SJSA1 (cell line): ENCODE measurements at places on chromosomes 2 and 18. TPM values are rescaled to one million over a fixed set of nuclear protein-coding genes. Genes with fewer than 3 reads are reported as not detected.

GYPC gene
- total RNA-seq = not detected in 2 replicates

DTNA gene
- total RNA-seq = 1.6 and 5.8 TPM in 2 replicates

ABCG5 gene
- total RNA-seq = not detected in 2 replicates

DNA sequence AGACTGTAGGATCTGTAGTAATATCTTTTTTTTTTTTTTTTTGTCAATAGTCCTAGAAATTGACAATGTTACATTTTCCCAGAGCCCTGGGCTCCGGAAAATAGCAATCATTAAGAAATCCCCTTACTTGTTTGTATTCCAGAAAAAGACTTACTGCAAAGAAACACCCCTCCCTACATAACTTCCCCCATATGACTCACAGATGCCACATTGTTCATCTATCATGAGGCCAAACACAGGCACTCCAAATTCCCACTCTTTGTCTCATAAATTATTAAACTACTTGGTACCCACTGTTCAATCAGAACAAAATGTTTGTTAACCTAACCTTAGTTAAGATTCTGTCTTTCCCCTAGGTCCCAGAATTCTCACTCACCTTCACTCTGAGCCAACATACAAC, 53.5 kb downstream of the TEX51 start:
- DNase-seq = no peak

- DNase-seq = peak; percentile 85
These were observed 53.8 kb downstream of the TGOLN2 start for GRCh38 chr2:85273738-85274731.

GRCh38 chr2:21262426-21262940, 138.7 kb downstream of the TDRD15 start:
- no peak for DNase-seq

DNA sequence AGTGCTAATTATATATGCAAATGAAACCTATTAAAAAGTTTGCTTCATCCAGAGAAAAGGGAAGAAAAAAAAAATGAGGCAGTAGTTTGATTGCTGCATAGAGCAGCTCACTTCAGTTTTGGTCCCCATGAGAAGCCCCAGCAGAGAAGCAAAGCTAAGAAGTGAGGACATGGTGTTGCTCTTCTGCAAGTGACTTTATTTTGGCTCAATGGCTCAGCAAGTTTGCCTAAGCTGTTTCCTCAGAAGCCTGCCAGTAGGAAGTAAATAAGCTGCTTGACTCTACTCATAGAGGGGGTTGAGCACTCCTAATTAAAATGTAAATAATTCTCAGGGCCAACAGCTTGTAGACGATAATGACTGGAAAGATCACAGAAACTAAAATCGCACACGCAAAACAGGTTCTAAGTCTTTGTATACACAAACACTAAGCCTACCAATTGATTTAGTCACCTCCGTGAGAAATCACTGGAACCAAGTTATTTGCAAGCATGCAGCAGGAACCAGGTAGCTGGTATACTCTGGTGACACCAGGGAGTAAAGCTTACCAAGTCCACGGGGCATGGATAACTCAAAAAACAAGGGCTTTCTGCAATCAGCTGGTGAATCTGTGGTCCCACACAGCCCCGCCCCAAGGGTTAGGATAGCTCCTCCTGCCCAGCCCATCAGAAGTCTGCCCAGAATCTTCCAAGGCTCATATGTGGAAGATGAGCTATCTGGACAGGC, 39.7 kb upstream of the NABP1 start:
- peak; percentile 61 for DNase-seq

DNA sequence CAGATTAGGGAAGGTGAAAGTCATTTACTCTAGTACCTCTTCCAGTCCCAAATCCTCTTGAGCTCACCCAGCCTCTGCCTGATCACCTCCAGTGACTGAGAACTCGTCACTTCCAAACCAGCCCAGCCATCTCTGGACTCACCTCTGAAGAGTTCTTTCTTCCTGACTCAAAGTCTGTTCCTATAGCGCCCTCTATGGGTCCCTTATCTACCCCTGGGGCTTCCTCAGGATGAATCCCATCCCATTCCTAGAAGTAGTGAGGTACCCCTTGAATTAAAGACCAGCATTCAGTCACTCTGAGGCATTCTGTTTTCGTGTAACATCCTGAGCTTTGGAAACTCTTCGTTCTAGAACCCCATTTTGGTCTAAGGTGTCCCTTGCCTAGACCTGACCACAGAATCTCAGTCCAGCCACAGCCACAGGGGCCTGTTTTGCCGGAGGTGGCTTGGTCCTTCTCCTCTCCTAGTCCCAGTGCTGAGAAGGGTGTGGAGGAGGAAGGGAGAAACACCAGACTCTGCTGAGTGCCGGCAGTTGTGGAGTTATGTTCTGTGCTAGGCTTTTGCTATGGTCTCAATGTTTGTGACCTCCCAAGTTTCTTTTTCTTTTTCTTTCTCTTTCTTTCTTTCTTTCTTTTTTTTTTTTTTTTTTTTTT, 32.7 kb downstream of the SIX3 start:
- peak; percentile 66 for DNase-seq

- no peak for DNase-seq
These were observed 19.2 kb upstream of the XPO1 start for GRCh38 chr2:61557381-61557780.

DNA sequence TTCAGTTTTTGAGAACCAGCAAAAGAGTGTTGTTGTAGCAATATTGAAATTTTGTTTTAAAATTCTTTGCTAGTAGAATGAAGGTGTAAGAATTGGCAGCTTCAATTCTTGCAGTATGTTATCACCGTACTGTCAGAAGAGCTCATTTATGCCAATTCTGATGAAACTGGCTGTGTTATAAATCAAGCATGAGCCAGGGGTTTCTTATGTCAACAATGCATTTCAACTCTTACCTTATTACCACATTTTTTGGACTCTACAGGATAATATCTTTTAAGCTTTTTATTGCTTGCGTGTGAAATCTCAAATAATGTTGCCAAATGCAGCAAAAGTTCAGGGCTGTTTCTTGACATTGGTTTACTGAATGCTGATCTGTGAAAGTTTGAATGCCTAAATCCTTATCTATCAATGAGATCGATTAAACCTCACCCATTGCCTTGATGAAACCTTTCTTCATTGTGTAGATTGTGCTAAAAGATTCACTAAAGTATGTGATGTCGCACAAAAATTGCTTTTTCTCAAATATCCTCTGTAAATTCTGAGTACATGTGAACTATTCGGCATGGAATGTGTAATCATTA, 1389.3 kb upstream of the ZEB2 start:
- no peak for DNase-seq

- DNase-seq = peak; percentile 71
These were observed 878 bp downstream of the FBXO15 start for GRCh38 chr18:74146756-74147155.

GRCh38 chr2:27494284-27494943, 586 bp downstream of the FNDC4 start:
- no peak for DNase-seq
